CD4-positive, alpha-beta T cell treated with Interleukin-1 beta for 1 hour (primary cell): ENCODE measurements at places on chromosomes 2 and 18.

DNA sequence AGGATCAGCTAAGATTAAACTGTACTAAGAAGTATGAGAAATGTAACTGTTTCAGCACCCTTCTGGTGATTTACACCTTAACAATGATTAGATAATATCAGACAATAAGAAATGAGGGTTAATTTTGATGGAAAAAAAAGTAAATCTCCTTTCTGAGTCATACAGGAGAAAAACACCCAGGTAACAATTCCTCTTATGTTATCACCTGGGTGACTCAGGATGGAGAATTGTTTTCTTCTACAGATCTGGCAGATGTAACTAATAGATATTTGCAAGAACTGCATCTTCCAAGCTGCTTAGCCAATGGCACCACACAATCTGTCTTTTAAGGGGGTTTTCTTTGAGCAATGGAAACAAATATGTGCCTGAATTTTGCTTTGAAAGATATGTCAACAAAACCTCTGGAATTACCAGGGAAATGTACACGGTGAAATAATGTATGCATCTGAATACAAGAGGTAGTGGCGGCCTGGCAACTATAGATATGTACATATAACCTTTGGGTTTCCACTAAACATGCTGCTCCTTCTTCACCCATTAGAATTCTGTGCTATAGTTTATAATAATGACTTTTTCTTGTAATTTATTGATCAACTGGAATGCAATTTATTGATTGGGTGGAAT lies 407.9 kb downstream of the CPS1 start:
- DNase-seq, result no peak

DNA sequence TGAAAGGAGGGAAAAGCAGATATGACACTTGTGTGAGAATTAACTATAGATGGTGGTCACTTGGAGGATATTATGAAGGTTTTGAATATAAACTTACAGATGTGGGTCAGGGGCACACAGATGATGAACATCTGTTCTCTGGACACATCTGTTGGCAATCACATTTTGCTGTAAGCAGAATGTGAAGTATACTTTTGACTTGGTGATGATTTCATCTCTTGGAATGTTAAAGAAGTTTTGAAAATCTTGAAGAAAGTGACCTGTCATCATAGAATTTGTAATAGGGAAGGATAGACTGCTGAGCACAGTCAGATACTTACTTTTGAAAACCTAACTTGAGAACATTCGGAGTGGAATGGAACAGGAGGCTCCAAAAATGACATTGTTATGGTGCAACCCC lies 40.2 kb downstream of the PIKFYVE start:
- no peak for DNase-seq

GRCh38 chr2:130185436-130185835 lies 3.4 kb downstream of the MZT2B start:
- DNase-seq, result no peak

GRCh38 chr18:79245517-79246001 lies 150.2 kb upstream of the NFATC1 start:
- peak; percentile 65 for DNase-seq

DNA sequence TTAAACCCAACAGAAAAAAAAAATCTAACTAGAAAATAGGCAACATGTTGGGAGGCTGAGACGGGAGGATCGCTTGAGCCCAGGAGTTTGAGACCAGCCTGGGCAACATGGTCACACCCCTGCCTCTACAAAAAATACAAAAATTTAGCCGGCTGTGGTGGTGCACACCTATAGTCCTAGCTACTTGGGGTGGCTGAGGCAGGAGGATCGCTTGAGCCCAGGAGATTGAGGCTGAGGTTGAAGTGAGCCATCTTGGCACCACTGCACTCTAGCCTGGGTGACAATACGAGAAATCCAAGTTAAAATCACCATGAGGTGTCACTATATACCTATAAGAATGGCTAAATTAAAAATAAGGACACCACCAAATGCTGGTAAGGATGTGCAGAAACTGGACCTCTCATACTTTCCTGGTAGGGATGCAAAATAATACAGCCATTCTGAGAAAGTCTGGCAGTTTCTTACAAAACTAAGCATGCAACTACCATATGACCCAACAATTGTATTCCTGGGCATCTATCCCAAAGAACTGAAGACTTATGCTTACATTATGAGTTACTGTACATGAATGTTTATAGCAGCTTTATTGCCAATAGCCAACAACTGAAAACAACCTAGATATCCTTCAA lies 2.2 kb downstream of the SEPTIN10 start:
- no peak for DNase-seq

DNA sequence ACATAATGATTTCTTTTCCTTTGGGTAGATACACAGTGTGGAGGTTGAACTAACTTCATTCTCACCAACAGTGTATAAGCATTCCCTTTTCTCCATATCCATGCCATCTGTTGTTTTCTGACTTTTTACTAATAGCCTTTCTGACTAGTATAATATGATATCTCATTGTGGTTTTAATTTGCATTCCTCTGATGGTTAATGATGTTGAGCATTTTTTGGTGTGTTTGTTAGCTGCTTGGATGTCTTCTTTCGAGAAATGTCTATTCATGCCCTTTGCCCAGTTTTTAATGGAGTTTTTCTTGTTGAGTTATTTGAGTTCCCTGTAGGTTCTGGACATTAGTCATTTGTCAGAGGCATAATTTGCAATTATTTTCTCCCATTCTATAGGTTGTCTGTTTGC lies 59.8 kb downstream of the MARCHF4 start:
- DNase-seq, result no peak

DNA sequence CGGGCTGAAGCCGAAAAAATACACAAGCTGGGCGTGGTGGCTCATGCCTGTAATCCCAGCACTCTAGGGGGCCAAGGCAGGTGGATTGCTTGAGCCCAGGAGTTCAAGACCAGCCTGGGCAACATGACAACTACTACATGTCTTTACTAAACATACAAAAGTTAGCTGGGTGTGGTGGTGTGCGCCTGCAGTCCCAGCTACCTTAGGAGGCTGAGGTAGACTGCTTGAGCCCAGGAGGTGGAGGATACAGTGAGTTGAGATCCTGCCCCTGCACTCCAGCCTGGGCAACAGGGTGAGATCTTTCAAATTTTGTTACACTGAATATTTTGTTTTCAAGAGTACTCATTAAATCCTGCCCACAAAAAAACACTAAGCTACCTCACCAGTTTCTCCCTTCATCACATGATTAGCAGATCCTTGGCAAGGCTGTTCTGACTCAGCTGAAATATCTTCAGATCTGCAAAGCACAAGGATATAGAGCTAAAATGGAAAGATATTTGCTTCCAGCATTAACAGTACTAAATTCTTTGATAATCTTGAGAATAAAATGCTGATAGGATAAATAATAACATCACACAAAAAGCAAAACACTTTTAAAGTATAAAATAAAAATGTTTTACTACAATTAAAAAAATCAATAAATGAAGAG lies 28.2 kb upstream of the MCM6 start:
- DNase-seq, result no peak

DNA sequence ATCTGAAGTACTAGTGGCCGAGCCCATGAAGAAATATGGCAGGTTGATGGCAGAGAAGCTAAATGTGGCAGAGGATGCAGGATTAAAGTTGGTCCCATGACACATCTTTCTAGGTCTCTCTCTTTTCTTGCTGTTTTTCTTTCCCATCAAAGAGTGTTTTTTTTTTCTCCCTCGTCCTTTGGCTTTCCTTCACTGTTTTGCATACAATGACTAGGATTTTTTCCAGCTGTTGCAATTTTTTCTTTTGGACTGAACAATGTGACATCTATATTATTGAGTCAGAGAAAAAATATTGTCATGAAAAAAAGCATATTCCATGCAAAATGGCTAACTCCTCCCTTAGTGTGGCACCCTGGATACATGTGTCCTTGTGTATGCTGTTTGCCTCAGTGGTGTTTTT lies 939.5 kb upstream of the FANCL start:
- no peak for DNase-seq

GRCh38 chr18:45836242-45837205 lies 11.0 kb downstream of the SIGLEC15 start:
- no peak for DNase-seq

GRCh38 chr2:62254424-62255266 lies 58.7 kb downstream of the B3GNT2 start:
- no peak for DNase-seq

DNA sequence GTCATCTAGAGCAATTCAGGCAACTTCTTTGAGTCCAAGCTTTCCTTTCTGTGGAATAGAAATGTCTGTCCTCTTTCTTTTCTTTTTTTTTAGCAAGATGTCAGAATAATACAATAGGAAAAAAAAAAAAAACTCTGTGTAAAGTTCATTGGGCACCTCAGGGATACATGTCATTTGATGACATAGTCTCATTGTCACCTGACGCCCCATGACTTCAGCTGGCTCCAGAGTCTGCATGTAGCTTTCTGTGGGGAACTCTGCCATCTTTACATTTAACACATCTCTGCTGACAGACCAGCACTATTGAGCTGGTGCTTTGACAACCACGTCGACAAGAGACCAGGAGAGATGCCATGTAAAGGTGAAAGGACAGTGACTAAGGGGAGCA lies 172.5 kb upstream of the KLF7 start:
- no peak for DNase-seq

DNA sequence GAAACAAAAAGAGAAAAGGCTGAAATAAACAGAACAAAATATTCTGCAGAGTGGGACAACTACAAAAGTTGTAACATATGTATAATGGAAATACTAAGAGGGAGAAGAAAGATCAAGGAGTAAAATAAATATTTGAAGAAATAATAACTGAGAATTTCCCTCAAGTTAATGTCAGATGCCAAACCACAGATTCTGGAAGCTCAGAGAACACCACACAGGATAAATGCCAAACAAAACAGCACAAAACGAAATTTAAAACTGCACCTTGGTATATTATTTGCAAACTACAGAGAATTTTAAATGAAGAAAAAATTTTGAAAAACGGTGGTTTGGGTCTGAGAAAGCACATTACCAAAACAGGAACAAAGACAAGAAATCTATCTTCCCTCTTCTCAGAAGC lies 1588.9 kb upstream of the TMEFF2 start:
- no peak for DNase-seq

DNA sequence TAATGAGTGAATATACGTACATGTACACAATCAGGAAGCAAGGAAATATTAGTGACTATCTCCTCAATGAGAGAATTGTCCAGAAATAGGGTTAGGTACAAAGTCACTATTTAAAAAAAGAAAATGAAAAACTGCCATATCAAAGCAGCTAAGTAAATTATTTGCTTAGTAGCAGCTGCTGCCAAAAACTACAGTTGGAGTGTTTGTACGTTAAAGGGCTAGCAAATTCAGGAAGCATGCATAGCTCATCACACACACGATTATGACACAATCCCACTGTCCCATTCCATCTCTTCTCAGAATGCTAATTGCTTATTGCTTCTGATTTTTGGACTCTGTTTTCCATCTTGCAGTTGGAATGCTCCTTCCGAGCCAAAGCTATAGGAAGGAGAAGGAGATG lies 2012.5 kb upstream of the LRRTM1 start:
- DNase-seq, result no peak

DNA sequence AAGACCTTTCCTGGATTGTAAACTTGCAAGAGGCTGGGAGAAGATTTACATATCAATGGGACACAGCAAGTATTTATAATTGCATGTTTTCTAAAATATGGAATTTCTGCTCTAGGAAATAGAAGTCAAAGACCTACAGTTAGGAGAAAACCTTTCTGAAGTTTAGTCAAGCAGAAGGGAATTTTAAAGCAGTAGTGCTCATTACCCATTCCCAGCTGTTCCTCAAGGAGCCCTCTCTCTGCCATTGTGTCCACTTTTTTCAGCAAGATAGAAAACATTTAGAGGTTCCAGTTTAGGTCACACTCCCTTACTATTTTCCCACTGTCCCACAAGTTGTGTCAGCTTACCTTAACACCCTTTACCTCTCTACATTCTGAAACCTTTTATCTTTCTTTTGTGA lies 584.0 kb upstream of the CHAC2 start:
- no peak for DNase-seq

DNA sequence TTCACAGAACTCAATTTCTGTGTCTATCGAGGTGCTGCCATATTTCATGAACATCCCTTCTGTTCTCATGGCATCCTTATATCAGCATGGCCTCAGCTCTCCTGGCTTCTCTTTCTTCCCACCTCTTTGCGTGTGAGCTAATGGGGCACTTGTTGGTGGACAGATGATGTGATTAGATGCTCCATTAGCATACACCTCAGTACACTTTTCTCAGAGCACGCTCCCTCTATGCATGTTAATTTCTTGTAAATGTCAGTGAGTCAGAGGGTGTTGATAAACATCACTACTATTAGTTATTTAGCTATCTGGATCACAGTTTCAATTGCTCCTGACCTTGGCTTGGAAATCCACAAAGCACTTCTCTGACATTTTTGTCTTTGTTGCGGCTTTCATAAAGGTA lies 159.4 kb downstream of the CD8B2 start:
- DNase-seq, result no peak

GRCh38 chr2:129772190-129772579 lies 207.3 kb upstream of the RAB6C start:
- DNase-seq, result no peak

DNA sequence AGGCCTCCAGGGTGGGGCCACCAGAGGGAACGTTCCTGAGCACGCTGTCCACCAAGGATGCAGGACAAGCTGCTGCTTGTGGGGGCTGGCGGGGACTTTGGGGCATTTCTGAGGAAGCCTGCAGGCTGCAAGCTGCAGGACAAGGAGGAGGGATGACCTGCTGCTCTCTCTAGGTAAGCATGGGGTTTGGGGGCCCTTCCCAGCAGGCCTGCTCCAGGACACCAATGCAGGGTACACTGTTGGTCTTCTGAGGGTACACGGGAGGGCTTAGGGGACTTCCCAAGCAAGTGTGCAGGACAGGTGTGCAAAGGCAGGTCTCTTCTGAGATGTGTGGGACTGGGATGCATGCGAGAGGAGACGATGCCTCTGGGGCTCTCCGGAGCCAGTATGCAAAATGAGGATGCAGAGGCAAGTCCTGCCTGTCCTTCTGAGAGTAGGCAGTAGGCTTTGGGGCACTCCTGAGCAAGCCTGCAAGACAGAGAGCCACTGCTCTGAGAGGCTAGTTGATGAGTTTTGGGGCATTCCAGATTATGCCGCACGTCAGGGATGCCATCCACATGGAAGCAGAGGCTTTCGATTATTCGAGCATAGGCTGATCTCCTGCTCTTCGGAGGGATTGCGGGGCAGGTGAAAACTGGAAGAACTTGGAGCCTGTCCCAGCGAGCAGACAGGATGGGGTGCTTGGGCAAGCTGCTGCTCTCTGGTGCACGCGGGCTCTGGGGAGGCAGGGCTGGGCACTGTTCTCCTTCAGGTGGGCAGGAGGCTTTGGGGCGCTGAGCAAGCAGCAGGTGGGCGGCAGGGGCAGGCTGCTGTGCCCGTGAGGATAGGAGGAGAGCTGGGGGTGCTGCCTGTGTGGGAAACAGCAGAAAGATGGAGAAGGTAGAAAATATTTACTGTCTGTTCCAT lies 44.6 kb downstream of the CNGA3 start:
- DNase-seq, result no peak

GRCh38 chr2:183829931-183830330 lies 705.7 kb downstream of the NUP35 start:
- no peak for DNase-seq
